ENCODE measurements at places on chromosomes 7 and 10.

DNA sequence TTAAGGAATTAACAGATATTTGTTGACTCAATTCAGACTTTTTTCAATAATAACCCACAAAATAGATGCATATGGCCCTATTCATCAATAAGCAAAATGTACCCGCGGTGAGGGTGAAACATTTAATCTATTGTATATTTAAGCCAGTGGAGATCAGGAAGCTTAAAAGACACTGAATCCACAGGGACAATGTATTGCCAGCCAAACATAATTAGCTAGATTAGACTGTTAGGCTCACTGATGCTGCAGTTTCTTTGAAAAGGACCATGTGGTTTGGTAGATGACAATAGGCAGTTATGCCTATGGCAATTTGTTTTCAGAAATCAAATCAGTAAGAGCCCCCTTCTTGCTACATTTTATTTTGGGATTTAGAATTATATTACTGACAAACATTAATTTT is 87.3 kb upstream of the PLXDC2 start:
- no peak for DNase-seq

DNA sequence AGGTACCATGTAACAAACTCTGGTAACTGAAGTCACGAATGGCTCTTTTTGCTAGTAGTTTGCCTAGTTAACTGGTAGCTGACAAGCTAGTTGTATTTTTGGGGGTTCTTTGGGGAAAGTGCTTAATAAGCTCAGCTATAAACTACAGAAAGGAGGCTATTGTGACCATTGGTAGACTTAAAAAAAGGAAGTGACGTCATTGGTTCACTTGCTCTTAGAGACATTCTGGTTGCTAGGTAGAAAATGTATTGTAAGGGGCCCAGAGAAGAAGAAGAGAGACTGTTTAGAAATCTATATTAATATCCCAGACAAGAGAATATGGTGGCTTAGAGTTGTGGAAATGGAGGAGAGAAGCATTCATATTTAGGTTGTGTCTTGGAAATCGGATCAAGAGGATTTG is 103.0 kb downstream of the NXPH1 start:
- DNase-seq, result no peak

DNA sequence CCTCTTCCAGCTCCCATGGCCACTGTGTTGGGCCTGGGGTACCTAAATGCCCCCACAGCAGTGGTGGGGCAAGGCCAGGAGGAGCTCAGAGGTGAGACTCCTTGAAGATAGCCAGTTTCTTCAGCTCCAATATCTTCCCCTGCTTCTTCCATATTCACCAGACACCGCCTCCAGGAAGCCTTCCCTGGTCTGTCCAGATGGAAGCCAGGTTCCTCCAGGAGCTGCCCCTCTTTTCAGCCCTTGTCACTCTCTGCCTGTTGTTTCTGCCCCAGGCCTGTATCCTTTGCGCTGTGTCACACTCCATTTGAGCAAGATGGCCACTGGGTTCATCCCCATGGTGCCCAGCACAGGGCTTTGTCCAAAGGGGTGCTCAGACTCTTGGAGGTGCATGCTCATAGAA is 127.7 kb downstream of the MYL10 start:
- DNase-seq, result no peak

GRCh38 chr10:80537736-80538480 is at the start of gene SH2D4B:
Gene SH2D4B (plus strand): TSS chr10:80537902. CDS start chr10:80538332, 430 bp downstream.
- no peak for DNase-seq

DNA sequence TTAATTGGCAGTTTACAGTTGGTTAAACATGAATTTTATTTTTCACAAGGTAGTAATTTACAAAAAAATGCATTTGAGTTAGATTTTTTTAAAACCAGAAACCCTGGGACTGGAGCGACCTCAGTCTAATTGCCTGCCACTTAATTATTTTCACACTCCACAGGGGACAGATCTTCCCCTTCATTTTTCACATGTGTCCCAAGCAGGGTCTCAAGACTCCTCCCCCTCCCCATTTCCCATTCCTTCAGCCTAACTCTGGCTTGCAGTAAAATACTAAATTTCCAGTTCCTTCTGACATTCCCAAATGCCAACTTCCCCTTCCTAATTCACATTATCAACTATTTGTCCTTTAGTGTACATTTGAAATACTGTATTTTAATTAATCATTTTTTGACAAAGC is 948 bp downstream of the ZNF138 start:
- DNase-seq, result no peak

DNA sequence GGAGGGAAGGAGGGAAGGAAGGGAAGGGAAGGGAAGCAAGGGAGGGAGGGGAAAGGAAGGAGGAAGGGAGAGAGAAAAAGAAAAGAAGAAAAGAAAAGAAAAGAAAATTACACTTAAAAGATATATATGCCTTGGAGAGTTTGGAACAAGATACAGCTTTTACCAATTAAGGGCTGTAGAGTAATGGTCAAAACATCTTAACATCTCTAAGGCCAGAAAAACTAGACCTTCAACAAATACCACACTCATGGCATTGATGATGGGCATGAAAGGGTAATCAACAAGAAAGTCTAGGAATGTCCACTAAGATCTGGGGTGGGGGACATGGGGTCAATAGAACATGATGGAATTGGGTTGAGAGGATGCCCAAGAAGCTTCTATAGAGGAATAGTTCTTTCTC is 74.5 kb downstream of the CREB3L2 start:
- DNase-seq, result no peak

DNA sequence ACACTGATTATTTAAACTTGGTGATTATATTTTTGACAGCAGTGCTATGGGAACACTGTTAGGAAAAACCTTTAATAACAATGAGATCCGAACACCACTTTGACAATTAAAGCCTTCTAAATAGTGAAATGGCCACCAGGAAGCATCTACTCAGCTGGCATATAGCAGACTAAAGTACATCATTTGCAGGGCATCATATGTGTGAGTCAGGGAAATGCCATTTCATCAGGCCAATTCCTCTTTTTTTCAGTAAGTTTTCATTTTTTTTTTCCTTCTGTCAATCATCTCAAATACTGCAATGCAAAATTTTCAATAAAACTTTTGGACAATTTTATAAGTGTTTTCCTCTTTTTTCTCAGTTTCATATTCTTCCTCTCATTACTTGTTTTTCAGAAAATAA is 521.4 kb upstream of the SEMA3D start:
- no peak for DNase-seq

Measured in HTR-8/SVneo (cell line).